ENCODE measurements at places on chromosomes 3 and 15.

DNA sequence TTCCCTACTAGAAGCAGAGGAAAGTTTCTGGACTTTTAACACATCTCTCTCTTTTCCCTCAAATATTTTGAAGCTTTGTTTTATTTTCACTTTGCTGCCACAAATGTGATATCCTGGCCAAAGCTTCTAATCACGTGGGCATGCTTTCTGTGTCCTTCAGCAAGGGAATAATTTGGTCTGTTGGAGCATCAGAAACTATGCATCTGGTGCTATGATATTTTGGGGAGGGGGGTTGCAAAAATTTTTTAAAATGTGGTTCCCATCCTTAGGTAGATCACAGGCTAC, 254.2 kb downstream of the GAP43 start:
- DNase-seq = no peak

DNA sequence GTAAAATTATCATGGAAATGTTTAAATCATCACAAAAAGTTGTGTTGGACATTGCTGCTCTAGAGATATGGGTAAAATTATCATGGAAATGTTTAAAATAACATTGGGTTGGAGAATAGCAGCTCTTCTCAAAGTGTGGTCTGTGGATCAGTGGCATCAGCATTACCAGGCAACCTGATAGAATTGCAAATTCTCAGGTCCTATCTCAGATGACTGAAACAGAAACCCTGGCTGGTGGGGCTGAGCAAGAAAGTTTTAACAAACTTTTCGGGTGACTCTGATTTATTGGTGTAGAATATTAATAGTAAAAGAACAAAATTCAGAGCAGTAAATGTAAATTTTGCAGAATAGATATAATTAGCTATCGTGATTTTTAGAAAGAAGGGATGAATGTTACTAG, 28.9 kb downstream of the NXPE3 start:
- no peak for DNase-seq

DNA sequence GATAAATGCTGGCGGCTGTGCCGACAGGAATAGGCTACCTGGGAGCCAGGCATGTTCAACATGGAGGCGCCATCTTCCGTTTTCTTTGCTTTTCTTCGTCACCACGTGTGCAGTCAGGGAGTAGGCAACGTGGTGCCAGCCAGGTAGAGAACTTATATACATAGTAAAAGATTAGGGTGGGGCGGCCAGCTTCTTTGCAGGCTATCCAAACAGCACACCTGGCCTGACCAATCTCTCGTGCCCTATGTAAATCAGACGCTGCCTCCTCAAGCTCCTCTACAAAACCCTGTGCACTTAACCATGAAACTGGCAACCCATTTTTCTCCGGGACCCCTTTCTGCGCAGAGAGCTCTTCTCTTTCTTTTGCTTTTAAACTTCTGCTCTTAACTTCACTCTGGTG, 28.6 kb upstream of the OR5K4 start:
- DNase-seq = no peak

- no peak for DNase-seq
Observed at GRCh38 chr3:71011565-71012287, 571.8 kb downstream of the FOXP1 start.
